ENCODE measurements at places on chromosomes 3 and 15.
A peak's percentile ranks its signal among the peaks of the same experiment; 100 is the strongest.

GRCh38 chr3:13119471-13120220 lies 46.4 kb upstream of the IQSEC1 start:
- no peak for DNase-seq

DNA sequence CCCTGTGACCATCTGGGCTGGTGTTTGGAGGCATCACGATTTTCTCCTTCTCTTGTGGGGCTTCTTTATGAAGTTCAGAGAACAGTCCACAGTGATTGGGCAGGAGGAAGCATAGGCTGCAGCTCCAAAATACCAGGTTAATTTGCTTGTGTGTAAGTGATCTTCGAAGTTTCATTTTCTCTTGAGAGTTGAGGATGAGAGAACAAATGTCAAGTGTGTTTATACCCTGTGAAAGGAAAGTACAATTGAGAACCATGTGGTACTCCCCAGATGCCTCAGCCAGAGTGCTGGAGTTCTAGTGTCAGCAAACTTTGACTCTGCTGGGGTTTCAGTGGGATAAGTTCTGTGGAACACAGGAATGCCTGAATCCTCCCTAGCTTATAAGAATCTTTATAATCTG lies 357.1 kb upstream of the CFAP20DC start:
- no peak for DNase-seq

DNA sequence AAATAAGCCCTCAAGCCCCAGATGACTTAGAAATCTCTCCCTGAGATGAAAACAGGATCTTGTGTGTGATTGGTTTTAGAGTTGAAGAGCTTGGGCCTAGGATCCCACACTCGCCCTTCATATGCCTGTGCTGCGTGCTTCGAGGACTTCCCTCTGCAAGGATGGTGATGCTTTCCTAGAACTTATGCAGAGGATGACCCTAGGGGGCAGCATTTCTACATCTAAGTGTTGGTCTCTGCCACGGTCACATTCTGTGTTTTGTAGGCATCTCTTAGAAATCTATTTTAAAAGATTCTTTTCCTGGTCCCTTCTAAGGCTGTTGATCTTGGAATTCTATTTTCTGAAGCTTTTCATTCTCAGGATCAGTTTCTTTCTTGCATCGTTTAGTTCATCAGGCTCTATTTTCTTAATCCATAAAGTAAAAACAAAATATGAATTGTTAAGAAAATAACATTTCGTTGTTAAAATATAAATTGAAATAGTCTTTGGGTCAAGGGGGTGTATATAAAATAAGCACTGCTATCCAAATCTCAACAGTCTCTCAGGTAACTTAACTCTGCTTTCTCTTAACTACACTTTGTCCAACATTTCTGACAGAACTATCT lies 45.7 kb downstream of the WDR76 start:
- DNase-seq = peak; percentile 52

- DNase-seq = no peak
These were observed 67.9 kb downstream of the CRTC3 start for GRCh38 chr15:90597577-90597976.

GRCh38 chr15:95733931-95734330 lies 596.6 kb upstream of the NR2F2 start:
- DNase-seq = no peak

- DNase-seq = no peak
These were observed 139.7 kb upstream of the COL8A1 start for GRCh38 chr3:99498550-99499234.

DNA sequence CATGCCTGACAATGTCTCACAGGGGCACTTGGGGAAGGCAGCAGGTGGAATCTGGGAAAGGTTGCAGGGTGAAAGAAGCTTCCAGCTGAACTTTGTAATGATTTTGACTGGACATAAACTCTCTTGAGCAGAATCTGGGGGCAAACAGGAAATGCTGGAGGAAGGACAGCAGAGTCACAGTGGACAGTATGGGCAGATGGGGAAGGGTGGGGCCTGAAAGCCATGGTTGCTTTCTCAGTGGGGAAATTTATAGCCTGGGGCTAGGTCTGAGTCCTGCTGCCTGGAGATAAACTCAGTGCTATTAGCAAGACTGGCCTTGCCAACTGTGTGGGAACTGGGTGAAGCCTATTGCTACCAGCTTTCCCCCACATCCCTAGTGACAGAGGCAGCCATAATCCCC lies 203.2 kb downstream of the OSBPL10 start:
- no peak for DNase-seq

DNA sequence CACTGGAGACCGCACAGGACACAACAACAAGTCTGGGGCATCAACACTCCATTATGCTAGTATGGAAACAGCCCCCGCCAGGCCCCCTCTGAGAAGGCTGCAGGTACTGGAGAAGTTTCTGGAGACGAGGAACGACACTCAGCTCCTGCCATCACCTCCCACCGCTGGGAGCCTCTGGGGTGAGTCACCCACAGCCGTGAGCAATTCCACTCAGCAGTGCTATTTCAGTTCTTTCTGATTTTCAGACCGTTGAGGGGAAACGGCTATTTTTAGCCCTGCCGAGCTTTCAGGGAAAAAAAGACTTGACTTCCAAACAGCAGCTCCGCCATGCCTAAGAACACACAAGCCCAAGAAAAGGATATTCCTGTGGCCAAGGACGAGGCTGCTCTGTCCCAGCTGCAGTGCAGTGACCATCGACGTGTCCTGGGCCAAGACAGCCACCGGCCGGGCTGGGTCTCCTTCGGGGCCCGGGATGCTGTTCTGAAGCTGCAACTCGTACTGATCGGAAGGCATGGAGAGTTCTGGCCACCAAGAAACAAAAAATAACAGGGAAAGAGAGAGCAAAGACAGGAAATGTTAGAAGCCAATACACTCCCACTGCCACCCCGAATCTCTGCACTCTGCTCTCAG lies 40.8 kb downstream of the NUP210 start:
- DNase-seq = no peak

GRCh38 chr15:29207758-29208108 lies 61.9 kb downstream of the NSMCE3 start:
- DNase-seq = no peak

GRCh38 chr3:100615684-100616083 lies 6.3 kb downstream of the ADGRG7 start:
- no peak for DNase-seq

GRCh38 chr3:136942803-136943202 lies 15.0 kb upstream of the IL20RB start:
- DNase-seq = no peak

GRCh38 chr15:48965972-48966371 lies 2.3 kb upstream of the SHC4 start:
- DNase-seq = peak; percentile 52

DNA sequence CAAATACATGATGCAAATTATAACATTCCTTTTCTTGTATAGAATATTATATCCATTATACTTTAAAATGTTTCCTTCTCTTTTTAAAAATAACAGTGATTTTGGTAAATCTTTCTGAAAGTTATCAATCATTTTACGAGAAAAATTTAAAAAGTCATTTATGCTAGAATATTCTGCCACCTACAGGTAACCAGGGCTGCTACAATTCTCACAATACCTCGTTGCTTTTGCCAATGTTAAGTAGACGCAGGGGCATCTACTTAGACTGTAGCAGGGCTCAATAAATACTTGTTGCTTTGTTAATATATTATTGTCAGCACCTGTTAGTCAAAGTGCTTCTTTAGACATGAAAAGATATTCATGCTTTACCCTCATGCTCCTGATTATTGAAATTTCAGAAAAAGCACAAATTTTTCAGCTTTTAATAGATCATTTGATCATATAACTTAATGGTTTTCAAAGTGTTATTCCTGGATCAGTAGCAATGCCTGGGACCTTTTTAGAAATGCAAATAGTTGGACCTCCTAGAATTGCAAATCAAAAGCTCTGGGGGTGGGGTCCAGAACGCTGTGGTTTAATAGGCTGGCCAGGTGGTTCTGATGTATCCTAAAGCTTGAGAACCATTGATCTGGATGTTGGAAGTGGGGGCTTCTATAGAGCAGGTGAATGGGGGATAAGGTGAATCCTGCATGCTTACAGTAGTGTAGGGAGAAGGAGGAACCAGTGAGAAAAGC lies 223.6 kb upstream of the PDZRN3 start:
- peak; percentile 12 for DNase-seq

DNA sequence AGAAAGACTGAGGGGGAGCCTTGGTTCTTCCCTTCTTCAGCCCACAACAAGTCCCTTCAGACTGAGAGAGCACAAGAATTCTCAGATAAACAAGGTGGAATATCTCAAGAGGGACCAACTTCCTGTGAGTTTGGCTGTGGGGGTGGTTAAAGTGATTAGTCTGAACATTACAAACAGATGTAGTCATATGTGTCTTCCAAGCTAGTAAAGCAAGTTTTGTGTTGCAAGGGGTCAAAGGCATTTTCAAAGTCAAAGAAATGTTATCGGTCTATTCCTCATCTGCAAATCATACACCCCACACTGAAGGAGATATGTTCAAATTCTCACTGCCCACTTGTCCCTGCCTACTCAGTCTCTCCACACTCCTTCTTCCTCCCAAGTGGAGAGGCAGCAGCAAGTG lies 242.5 kb downstream of the FAM43A start:
- peak; percentile 16 for DNase-seq

- no peak for DNase-seq
These were observed 287.3 kb upstream of the MME start for GRCh38 chr3:154792828-154793227.

DNA sequence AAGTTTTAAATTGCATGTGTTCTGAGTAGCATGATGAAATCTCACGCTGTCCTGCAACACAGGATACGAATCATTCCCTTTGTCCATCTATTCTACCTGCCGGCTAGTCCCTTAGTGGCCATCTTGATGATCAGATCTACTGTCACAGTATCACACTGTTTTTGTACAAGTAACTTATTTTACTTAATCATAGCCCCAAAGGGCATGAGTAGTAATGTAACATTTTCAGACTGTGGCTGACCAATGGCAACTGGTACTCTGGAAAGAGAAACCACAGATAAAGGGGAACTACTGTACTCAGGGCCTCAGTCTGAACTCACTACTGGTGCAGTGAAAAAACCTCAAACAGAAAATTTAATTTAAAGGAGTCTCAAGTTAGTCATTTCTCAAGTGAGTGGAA lies 127.3 kb upstream of the MRPL3 start:
- peak; percentile 3 for DNase-seq

GRCh38 chr3:127000761-127001160 lies 17.8 kb downstream of the PLXNA1 start:
- no peak for DNase-seq

DNA sequence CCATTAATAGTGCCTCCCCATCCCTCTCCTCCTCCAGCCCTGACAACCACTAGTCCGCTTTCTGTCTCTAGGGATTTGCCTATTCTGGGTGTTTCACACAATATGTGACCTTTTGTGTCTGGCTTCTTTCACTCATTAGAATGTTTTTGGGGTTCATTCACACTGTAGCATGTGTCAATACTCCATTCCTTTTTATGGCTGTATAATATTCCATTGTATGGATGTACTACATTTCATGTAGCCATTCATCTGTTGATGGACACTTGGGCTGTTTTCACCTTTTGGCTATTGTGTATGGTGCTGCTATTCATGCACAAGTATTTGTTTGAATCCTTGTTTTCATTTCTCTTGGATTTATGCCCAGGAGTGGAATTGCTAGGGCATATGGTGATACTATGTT lies 16.5 kb downstream of the GRK7 start:
- no peak for DNase-seq

- no peak for DNase-seq
These were observed 168.2 kb upstream of the RARB start for GRCh38 chr3:25259871-25260270.

- no peak for DNase-seq
These were observed 35.0 kb upstream of the ARID3B start for GRCh38 chr15:74505837-74506514.

DNA sequence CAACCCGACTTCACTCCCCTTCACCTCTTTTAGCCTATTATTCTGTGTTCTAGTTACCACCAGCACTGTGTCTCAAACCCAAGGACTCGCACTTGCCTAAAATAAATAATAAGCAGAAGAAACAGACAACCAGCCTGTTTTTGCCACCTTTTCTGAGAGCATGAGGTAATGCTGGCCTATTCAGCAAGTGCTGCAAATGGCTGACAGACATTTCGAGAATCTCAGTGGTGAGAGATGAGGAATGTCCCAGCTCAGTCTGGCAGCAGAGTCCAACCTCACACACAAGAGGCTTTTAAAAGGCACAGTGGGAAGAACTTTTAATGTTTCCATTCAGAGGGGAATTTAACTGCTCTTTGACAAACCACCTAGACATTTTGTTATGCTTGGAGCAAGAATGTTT lies 143.3 kb upstream of the GMNC start:
- DNase-seq = no peak

DNA sequence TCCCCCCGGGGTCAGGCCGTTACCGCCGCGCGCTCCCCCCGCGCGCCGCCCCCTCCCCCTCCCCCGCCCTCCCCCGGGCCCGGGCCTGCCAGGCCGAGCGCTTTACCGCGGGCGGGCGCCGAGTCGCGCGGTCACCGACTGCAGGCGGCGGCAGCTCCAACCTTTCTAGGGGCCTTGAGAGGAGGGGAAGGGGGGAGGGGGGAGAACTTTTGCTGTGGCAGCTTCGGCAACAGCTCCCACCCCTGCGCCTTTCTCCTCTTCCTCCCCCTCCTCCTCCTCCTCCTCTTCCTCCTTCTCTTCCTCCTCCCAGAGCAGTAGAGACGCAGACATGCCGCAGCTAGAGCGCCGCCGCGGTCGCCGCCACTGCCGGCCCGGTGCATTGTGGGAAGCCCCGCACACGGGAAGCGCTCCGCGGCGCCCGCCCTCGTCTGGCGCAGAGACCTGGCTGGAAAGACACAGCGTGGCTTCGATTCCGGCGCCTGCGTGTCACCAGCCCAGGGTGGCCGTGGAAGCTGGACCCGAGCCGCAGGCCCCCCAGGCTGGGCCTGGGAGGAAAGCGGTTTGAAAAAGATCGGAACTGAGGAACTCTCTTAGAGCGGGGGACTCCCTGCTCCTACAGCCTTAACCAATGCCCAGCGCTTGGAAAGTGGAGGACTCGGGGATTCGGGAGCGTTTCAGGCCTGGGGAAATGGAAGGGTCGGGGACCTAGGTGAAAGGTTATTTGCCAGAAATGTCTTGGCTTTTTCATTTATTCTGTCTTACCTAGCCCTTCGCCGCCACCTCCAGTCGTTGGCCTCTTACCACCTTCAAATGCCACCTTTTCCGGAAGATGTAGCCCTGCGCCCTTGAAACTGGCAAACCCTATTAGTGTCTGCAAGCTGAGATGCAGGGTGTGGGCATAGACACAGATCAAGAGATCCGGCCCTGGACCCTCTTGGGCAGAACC lies at the start of gene ZNF148:
ZNF148 (minus strand) TSS at position 330 of the 946 bp plus-strand sequence. CDS start 61,685 bp downstream, outside the sequence.
- DNase-seq = peak; percentile 63

DNA sequence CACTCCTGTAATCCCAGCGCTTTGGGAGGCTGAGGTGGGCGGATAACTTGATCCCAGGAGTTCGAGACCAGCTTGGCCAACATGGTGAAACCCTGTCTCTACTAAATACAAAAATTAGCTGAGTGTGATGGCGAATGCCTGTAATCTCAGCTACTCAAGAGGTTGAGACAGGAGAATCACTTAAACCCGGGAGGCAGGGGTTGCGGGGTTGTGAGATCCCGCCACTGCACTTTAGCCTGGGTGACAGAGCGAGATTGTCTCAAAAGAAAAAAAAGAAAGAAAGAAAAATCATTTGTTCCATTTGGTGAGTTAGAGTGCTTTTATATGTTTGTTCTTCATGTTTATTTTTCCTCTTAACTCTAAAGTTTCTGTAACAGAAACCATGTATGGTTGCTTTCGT lies 7.3 kb downstream of the NCK1 start:
- DNase-seq = no peak
